Stimulated activated CD4-positive, alpha-beta T cell treated with anti-CD3 and anti-CD28 coated beads, Interleukin-15, amount 100 ng/mL, for 24 hours (primary cell): ENCODE measurements at places on chromosomes 12 and 14.
A peak's percentile ranks its signal among the peaks of the same experiment; 100 is the strongest.

DNA sequence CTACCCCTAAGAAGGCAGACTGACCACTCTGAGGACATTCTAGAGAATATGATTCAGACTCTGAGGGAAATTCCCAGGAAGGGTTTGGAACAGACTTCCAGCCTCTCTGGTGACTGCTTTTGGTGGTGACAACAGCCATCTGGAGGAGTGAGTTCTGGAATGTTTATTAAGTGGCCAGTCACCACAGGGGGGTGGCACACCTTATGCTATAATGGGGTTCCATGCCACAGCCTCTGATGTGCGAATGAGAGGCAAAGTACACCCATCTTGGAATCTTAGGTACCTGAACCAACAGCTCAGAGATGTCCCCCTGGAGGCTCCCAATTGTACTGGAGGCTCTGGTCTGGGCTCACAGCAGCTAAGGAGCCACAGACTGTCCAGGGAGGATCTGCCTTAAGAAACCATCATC is 9.5 kb upstream of the TINF2 start:
- no peak for DNase-seq

GRCh38 chr14:51424561-51425251 is 184.7 kb downstream of the TMX1 start:
- DNase-seq, result no peak

DNA sequence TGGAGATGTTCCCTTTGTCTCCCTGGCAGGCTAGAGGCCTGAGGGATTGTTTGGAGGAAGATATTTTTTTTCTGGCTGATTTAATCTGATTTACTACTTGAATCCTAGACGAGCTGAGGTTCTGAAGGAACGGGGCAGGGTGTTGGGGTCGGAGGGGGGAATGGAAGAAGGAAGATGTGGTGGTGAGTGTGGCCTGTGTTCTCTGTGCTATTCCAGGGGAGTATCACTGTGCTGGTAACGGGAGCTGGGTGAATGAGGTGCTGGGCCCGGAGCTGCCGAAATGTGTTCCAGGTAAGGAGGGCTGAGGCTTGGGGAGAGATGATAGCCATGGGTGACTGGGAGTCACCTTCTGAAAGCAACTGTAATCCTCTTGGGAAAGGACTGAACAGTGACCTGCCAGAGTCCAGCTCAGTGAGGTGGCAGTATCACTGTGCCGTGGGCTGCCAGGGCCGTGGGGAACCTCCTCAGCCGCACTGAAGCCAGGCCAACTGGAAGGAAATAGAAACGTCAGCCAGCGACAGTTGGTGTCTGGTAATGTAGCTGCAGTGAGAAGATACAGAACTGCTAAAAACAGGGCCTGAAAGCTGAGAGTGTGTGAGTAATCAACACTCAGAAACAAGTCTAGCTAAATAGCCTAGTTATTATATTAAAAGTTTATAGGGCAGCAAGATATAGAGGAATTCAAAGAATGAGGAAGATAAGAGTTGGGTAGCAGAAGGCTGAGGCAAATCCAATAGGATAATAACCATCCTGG is 7.9 kb downstream of the C1S start:
- no peak for DNase-seq

DNA sequence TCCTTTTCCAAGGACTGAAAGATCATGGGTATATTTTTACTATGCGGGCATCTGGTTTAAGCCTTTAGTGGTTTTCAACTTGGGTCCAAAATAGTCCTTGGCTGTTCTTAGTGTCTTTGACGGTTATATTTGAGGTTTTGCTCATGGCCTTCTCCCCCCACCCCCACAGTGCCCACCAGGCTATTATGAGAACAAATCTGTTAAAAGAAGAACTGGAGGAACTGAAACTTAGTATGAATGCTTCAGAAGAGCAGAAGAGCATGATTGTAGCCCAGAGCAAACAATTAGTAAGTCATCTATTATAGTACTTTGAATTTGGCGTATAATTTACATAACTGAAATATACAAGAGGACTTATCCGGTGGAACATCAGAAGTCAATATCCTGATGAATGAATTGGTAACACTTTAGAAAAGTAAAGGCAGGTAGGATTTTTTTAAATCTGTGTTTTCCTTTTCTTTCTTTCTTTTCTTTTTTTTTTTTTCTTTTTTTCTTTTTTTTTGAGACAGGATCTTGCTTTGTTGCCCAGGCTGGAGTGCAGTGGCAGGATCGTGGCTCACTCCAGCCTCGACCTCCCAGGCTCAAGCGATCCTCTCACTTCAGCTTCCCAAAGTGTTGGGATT is 71.8 kb upstream of the BCAT1 start:
- DNase-seq, result no peak

DNA sequence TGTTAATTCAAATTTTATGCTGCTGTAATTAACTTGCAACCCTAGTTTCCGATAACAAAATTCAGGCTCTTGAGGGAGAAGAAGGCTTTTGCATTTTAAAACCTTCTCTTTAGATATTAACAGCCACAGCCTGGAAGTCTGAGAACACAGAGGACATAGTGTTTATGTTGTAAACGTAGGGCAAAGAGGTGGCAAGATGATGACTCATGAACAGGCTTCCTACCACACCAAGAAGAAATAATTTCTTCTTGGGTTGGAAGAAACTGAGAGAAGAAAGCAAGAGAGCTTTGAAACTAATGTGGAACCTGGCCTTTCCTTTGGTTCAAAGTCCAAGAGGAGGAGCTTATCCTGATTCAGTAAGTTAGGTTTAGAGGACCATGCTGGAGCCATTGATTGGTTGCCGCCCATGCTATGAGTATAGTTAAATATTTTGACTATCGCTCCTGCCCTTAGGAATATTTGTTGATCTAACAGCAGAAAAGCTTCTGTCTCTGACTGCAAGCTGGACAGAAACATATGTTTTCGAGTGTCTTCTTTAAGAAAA is 31.8 kb downstream of the CCDC198 start:
- no peak for DNase-seq

DNA sequence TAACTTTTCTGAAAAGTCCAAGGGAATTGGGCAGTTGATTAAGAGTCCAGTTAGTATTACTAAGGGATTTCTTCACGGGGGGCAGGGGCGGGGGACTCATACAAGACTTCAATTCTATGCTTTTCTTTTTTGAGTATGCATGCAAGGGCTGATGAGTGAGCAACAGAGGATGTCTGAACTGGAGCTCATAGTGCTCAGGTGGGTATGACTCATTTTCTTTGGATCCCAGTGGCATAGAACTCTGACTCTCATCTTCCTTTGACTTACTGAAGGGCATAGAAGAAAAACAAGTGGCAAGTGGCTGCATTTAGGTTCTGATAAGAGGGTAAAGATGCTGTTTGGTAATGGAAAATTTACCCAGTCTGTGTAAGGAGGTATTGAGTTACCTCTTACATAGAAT is 749.2 kb downstream of the NOVA1 start:
- no peak for DNase-seq

DNA sequence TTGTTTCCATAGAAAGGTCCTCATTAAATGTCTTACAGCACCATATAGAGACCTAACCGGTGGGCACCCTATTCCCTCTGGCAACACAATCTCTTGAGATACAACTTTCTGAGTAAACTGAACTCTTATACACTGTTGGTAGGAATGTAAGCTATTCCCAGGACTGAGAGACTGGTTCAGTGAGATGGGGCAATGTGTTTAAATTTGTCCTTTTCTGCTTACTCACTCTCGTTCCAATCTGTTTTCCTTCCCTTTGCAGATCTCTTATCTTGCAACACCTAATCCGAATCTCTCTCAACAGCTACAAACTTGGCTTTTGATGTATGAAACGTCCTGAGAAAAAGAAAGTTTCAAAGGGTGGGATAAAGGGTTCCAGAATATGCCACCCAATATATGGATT is 26.1 kb upstream of the ETV6 start:
- no peak for DNase-seq

- DNase-seq, result no peak
These were observed 117.2 kb downstream of the NUAK1 start for GRCh38 chr12:106021516-106021915.

- peak; percentile 23 for DNase-seq
These were observed 382.5 kb upstream of the ATP2B1 start for GRCh38 chr12:90090929-90091651.

DNA sequence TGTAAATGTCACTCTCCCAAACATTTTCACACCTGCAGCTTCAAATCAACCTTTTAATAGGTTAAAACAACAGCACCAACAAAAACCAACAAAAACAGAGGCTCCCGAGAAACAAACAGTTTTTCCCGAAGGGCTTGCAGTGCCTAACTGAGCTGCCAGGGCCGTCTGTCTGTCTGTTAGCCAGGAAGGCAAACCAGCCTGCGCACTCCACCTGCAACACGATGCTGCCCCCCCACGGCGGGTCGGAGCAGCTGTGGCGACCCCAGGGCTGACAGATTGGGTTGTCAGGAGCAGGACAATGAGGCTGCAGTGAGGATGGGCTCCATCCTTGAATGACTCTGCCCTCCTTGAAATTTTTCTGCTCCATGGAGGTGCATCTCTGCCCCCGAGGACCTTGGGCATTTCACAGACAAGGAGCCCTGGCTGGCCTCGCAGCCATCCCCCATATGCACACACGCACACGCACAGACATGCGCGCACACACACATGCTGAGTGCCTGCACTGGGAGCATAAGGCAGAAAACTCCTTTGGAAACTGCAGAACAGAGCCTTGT is 2.6 kb downstream of the RTL1 start:
- peak; percentile 48 for DNase-seq

GRCh38 chr14:64762044-64763034 is 58.1 kb downstream of the PLEKHG3 start:
- DNase-seq, result peak; percentile 36

DNA sequence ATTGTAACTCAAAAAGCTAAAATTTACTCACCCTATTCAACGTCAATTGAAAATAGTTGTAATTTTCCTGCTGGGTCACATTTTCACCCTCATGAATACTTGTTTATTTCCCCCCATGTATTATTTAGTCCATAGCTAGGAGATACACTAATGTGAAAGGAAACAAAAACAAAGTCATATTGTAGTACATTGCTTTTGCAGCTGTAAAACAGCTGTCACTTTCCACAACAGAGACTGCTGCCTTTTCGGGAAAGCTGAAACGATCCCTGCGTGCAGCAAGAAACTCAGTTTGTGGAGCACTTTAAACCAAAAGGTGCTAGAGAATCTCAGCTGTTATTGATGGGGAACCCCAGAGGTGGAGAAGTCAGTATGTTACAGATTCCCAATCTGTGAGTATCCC is 4.3 kb downstream of the RACGAP1 start:
- no peak for DNase-seq

DNA sequence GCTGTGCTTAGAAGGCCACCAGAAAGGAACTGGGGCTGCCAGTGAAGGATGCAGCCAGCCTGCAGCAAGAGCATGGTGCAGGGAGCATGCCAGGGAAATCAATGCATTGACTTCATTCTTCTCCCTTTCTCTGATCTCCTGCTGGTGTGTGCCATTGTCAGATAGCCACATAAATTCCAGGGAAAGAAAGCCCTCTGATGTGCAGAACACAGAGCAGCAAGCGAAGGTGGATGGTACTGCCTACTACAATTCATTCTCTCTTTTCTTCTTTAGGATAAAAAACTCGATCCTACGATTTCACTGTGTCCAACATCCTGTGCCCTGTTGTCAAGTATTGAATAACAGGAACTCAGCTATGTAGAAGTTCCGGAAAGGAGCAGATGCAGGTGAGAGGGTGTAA is 446.7 kb upstream of the TMEM132C start:
- DNase-seq, result no peak
